ENCODE measurements at places on chromosomes 6 and 20.
A peak's percentile ranks its signal among the peaks of the same experiment; 100 is the strongest.

DNA sequence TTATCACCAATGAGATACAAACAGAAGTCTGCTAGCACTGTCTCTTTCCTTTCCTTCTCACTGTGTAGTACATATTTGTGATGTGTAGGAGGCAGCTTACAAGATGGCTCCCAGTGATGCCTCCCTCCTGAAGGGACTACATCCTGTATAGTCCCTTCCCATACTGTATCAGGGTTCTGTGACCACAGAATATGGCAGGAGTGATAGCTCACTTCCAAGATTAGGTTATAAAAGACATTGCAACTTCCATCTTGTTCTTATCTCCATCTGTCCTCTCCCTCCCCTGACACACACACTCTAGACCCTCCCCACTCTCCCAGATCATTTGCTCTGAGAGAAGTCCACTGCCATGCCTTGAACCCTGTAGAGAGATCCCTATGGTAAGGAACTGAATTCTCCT, 38.0 kb downstream of the SESN1 start:
- DNase-seq: no peak

DNA sequence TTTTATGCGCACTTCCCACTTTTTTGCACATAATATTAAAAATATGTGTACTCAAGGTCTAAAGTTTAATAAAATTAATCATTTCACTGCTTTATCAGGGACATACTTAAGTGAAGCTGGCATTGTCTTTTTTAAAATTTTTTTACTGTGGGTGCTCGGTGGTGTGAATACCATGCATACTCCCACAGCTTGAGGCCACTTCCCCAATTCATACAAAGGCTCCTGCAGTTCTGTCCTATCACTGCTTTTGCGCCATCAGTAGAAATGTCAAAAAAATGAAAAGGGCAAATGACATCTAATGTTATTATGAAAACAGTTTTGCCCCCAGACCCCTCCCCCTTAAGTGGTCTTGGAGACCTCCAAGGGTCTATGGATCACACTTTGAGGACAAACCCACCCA, 464.1 kb upstream of the ARID1B start:
- no peak for DNase-seq

GRCh38 chr6:167689278-167689677, 137.4 kb upstream of the AFDN start:
- DNase-seq: no peak

DNA sequence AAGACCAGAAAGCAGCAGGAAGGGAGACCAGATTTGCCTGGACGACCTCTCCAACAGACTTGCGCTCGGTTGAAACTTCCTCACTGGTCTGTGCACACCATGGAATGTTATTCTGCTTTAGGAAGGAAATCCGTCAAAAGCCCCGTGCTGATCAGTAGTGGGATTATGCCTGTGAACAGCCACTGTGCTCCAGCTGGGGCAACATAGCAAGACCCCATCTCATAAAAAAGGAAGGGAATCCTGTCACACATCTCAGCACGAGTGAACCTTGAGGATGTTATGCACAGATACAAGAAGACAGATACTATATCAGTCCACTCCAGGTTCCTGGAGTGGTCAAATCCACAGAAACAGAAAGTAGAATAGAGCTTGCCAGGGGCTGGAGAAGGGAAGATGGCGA, 86.9 kb upstream of the FOXC1 start:
- no peak for DNase-seq

- DNase-seq: peak; percentile 32
Observed at GRCh38 chr6:34043359-34043758, 102.5 kb downstream of the GRM4 start.

- no peak for DNase-seq
Observed at GRCh38 chr6:322940-323729, 30.8 kb downstream of the DUSP22 start.

- DNase-seq: no peak
Observed at GRCh38 chr6:14386668-14387067, 269.1 kb downstream of the CD83 start.

DNA sequence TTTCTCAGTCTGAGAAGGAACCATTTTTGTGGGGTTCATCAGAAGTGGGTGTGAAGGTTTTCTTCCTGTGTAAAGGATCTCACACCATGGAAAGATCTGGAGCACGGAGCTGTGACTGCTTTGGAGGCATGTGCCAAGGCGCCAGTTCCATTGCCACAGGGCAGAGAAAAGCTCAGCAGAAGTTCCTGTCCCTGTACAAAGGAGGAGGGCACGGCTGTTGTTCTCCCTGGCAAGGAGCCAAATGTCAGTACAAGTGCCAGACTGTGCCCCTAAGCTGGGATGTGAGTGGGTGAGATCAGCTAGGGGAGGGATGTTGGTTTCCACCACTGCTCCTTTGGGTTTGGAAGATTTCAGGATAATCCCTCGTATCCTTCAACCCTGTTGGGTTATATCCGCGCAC, 117.3 kb downstream of the CRYBG1 start:
- no peak for DNase-seq

DNA sequence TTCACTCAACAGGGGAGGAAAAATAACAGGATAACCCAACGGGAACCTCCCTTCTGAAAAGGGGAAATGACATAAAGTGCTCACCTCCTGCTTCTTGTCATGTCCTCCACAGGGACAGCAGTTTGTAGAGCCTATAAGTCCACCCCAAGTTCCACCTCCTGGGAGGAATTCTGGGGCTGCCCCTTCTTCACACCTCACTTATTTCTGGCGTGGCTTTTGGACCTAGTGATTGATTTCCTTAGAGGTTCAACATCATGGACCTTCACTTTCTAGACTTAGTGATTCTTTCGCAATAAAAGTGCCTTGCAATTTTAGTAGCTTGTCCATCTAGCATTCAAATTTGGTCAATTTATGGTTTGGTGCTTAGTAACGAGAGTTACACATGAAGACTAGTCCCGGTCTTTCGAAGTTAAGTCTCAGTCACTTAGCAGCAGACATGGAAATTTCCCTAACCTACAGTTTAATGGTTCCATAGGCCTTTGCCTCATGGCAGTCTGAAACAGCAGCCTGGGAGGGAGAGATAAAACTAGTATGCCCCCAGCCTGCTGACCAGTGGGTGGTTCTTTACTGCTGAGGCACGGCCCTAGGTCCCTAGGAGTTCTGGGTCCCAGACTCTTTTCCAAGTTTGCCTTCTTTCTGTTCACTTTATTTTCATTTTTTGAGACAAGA, 59.2 kb upstream of the CDKAL1 start:
- no peak for DNase-seq

- peak; percentile 16 for DNase-seq
Observed at GRCh38 chr6:123715006-123715863, 78.5 kb upstream of the TRDN start.

- no peak for DNase-seq
Observed at GRCh38 chr6:62286470-62286843, 432 bp upstream of the KHDRBS2 start.

All from left renal cortex interstitium (tissue), 4 donors.